ENCODE measurements at places on chromosomes 12 and 14.

DNA sequence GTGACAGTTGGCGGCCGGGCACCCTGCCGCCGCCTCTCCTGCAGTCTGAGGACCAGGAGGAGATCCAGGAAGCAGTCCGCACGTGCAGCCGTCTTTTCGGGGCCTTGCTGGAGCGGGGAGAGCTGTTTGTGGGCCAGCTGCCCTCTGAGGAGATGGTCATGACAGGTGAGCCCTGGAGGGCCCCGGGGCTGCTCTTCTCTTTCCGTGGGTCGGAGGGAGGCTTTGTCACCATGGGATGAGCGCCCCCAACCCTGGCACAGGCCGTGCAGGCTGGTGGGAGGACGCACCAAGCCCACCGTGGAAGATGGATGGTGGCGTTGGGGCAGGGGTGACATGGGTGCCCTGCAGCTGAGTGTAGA, 532 bp downstream of the NOC4L start:
- DNase-seq = no peak

- DNase-seq = no peak
These were observed 1095.1 kb downstream of the BCL11B start for GRCh38 chr14:98176892-98177291.

- DNase-seq = no peak
These were observed 171.0 kb upstream of the HMGA2 start for GRCh38 chr12:65653321-65653720.

DNA sequence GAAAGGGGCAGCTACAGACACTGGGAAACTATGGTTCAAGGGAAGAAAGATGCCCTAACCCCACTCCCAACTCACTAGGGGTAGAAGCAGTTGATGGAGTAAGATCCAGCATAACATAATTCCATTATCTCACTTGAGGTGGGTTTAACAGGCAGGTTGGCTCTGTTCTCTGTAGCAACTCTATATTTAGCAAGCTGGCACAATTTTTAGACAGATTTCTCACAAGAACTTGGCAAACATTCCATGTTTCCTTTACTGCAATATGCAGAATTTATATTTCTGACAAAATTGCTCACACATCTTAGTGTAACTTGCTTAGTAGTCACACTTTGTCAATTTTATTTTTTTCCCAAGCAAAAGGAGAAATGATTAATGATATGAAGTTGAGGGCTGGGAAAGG, 475.4 kb downstream of the RMST start:
- no peak for DNase-seq

DNA sequence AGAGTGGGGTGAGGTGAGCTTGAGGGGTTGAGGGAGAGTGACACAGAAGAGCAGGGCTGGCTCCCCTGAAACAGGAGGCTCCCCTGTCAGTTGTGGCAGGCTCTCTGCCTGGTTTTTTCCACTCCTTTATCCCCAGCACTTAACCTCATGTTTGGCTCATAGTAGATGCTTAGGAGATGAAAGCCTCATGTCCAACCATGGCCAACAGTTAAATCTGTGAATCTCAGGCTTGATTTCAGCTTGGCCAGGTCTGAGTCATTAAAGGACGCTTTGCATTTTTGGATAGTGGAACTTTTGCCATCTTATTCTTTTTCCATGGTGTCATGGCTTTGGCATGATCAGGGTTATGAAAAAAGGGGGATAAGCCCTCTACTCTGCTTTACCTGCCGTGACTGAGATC, 117.2 kb downstream of the CACNA1C start:
- no peak for DNase-seq

DNA sequence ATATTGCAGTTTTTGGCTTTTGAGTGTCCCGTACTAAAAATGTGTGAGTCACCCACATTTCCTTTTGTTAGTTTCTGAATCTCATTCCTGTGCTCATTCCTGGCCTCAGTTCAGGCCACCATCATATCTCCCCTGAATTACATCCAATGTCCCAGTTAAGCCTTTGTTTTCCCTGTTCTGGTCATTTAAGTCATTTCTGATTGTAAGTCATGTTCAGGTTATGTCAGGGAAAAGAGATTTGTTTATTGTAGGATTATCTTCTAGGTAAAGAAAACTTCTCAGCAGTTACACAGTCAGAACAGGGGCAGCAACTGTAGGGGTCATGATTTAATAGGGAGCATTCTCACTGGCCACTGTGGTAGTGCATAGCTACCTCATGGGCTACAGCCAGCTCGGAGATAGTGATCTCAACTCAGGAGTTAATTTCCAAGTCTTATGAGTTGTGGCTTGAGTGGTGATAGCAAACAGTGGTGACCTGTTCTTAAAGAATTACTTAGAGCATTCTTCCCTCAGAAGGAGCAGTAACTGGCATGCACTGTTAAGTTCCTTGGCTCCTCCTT, 6.7 kb downstream of the DDX47 start:
- no peak for DNase-seq

- no peak for DNase-seq
These were observed 81.0 kb downstream of the NTS start for GRCh38 chr12:85955127-85955526.
